ENCODE measurements at places on chromosomes 16 and 17.

DNA sequence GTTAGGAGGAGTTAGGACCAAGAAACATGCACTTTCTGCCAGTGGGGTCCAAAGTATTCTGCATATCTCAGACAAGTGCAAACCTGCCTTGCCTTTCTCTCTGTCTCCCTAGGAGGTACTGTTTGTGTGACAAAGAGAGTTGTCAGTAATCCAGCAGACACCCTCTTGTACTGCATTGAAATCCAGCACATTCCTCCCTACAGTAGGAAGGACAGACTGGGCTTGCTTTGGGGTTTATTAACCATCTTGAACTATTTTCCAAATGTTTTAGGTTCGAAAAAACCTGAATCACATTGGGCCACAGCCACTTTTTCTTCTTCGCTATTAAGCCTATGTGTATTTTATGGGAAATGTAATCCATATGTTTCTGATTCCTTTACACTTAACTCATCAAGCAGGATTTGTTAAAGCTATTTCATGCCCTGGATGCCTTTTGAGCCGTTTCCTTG is 204.2 kb upstream of the KCNJ16 start:
- DNase-seq = no peak

- DNase-seq = no peak
Measured at GRCh38 chr16:12339686-12340085, 363.2 kb downstream of the SNX29 start.

DNA sequence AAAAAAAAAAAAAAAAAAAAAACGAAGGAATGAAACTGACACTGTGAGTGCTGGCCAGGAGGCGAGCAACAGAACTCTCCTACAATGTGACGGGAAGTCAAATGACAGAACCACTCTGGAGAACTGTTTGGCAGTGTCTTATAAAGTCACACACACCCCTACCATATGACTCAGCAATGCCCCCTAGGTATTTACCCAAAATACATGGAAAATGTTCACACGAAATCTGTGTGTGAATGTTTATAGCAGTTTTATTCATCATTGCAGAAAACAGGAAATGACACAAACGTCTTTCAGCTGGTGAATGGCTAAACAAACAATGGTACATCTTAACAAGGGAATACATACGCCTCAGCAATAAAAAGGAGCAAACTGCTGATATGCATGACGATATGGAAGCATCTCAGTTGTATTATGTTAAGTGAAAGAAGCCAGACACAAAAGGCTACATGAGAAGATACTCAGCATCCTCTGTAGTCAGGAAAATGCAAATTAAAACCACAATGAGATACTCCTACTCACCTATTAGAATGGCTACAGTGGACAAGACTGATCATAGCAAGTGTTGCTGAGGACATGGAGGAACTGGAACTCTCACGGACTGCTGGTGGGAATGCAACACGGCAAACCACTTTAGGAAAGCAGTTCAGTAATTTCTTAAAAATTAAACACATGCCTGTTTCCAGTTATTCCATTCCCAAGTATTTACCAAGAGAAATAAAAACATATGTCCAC is 74.7 kb downstream of the TBC1D16 start:
- DNase-seq = no peak

- no peak for DNase-seq
Measured at GRCh38 chr16:14427371-14427948, 202.6 kb downstream of the PARN start.

- DNase-seq = no peak
Measured at GRCh38 chr16:3135126-3135715, 392 bp downstream of the ZNF213 start.

Measured in HAP-1 (cell line).